ENCODE measurements at places on chromosomes 2 and 18. TPM values are rescaled to one million over a fixed set of nuclear protein-coding genes. Genes with fewer than 3 reads are reported as not detected.

DNA sequence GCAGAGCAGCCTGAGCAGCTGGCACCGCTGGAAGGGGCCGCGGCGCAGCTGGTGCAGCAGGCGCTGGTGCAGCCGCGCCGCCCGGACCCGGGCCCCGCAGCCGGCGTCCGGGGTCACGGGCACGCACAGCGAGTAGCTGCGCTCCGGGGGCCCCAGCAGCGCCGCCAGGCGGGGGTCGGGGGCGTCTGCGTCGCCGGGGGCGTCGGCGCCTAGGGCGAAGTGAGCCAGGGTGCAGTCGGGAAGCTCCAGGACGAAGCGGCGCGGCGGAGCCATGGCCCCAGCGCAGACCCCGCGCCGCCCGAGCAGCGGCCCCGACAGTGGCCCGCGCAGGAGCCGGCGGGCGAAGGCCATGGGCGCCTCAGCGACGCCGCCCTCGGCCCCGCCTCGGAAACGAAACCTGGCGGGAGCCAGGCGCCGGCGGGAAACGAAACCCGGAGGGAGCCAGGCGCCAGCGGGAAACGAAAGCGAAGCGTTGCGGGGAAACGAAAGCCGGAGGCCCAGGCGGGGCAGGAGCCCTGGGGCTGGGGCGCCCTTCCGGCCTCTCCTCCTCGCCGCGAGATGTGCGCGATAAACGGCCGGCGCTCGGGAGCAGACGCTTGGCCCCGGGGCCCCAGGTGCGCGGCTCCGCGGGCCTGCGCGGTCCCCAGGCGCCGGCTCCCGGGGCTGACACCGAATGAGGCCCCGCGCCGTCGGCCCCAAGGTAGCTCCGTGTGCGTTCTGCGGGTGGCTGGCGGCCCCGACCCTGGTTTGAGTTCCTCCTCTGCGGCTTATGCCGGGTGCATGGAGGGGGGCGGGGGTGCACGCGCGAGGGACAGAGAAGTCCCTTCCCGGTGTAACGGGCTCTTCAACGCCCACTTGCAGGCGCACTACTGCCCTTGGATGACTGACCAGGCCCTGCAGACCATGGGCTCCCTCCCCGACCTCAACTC is at the start of gene CMPK2:
Gene CMPK2 (minus strand): TSS at position 562 of the 929 bp plus-strand sequence. CDS start 211 bp downstream, at position 351.
- no peaks in the 10 kb centered on the region for H3K27me3 ChIP-seq
- peaks cover 9% of the 10 kb centered on the region for H3K36me3 ChIP-seq
- peak; percentile 71 for DNase-seq
- H3K27ac ChIP-seq: peak within 1 kb of the TSS; percentile 47
- peak within 1 kb of the TSS; percentile 78 for H3K4me3 ChIP-seq

DNA sequence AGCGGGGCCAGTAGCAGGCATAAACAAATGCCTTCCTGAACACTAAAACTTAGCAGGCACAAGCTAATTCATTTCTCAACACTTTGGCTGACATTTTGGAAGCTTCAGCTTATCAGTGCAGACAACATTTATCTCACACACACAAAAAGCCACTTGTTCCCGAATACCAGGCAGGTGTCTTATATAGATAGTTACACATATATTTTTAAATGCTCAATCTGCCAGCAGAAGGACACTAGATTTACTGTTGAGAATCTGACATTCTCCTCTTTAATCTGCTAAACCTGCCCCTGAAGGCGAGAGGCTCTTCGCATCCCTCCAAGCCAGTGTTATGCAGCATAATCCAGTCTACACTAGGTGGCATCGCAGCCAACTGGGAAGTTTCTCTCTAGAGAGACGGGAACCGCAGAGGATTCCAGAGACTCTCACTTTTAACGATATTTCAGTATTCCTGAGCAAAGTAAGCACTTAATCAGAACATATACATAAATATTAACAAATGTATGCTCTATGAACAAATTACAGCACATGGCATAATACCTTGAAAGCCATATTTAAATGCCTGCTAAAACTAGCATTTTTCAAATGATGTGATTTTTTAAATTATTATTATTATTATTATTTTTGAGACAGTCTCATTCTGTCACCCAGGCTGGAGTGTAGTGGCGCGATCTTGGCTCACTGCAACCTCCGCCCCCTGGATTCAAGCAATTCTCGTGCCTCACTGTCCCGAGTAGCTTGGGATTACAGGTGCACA is 90.2 kb upstream of the SCG2 start:
- peak; percentile 63 for DNase-seq
- peaks cover 9% of the 10 kb centered on the region for H3K36me3 ChIP-seq
- H3K4me1 ChIP-seq: peaks cover 38% of the 10 kb centered on the region
- H3K27ac ChIP-seq: no peak overlapping the region
- no peaks in the 10 kb centered on the region for H3K27me3 ChIP-seq

- peaks cover 17% of the 10 kb centered on the region for H3K4me1 ChIP-seq
- DNase-seq: peak; percentile 32
- H3K36me3 ChIP-seq: no peaks in the 10 kb centered on the region
- peaks cover 44% of the 10 kb centered on the region for H3K27me3 ChIP-seq
- no peak overlapping the region for H3K27ac ChIP-seq
- no peak overlapping the region for H3K4me3 ChIP-seq
These were observed 3.8 kb upstream of the ATP6V1C2 start for GRCh38 chr2:10717628-10718027.

- H3K27me3 ChIP-seq: no peaks in the 10 kb centered on the region
- H3K36me3 ChIP-seq: no peaks in the 10 kb centered on the region
- H3K4me1 ChIP-seq: peaks cover 8% of the 10 kb centered on the region
- no peak for DNase-seq
These were observed 225.8 kb downstream of the PTGR3 start for GRCh38 chr18:74982946-74983635.

DNA sequence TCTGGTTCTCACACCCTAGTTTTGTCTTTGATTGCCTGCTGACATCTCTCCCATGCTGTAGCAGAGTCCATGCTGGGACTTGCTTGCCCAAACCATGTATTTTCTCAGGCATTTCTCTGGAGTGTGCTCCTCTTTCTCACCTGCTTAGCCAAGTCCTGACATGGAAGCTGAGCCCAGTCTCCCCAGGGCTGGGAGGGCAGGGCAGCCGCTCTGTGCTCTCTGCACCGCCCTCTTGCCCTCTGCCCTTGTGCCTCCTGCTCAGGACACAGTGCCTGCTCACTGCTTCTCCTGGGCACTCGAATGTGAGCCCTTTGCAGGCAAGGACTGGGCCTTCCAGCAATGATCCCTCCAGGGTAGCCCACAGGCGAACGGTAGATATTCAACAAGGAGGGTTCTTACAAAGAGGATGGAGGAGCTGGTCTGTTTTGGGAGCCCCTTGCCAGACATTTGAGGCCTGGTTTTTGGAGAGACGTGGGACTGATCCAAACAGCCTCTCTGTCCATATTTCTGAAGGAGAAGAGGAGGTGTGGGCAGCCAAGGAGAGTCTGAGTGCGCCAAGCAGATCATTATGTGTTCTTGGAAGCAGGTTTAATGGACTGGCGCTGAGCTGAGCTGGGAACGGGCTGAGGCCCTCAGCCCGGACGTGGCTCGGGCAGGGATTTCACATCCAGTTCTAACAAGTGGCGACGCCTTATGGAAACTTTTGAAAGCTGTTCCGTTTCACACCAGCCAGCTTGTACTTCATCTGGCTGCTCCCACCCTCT is 4.0 kb downstream of the SLC14A2 start:
- H3K36me3 ChIP-seq: no peaks in the 10 kb centered on the region
- H3K27ac ChIP-seq: no peak overlapping the region
- H3K4me1 ChIP-seq: peaks cover 6% of the 10 kb centered on the region
- no peak overlapping the region for H3K4me3 ChIP-seq

GRCh38 chr2:75570948-75571729 is 10.4 kb upstream of the EVA1A start:
- no peak for DNase-seq
- H3K36me3 ChIP-seq: no peaks in the 10 kb centered on the region

DNA sequence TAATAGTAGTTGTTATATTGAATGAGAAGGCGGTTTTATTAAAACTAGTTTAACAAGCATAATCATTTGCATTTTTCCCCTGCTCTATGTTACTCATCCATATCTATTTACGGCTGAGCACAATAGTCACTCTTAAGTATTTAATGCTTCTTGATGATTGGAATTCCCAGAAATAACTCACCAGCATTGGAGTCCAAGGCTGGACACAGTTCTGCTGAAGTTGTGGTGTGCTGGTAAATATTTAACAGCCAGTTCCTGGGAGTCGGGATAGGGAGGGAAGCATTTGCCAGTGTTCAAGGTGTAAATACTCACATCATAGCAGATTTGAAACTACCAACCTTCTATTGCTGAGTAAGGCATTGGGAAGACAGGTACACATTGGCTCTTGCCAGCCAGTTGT is 315.1 kb downstream of the MTX2 start:
- peaks cover 58% of the 10 kb centered on the region for H3K4me1 ChIP-seq
- DNase-seq: peak; percentile 38
- H3K4me3 ChIP-seq: peak overlapping the region; percentile 62
- H3K27me3 ChIP-seq: no peaks in the 10 kb centered on the region

DNA sequence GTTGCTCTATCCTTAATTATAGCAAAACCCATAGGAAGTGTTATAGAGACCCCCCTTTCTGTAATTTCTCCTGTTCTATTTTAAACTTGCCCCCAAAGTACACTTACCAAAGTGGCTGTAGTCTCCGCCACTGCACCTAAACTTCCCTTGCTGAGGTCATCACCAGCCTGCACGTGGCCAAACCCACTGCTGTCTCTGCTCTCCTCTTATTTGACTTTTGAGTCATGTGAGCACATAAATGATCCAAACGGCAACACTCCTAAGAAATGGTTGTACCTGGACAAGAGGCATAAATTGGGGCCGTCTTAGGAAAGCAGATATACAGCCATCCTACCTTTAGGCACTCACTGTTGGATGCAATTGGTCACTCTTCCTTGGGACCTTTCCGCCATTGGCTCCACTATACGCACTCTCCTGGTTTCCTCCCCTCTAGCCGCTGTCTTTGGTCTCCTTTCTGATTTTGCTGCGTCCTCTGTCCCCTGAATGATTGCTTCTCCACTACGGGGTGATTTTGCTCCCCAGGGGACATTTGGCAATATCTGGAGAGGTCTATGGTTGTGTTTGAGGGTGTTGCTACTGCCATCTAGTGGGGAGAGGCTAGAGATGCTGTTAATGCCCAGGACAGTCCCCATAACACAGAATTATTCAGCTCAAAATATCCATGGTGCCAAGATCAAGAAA is 19.2 kb upstream of the IL36G start:
- no peak overlapping the region for H3K27ac ChIP-seq
- no peaks in the 10 kb centered on the region for H3K36me3 ChIP-seq
- H3K27me3 ChIP-seq: no peaks in the 10 kb centered on the region
- H3K4me3 ChIP-seq: no peak overlapping the region
- H3K4me1 ChIP-seq: no peaks in the 10 kb centered on the region

The AQP12B gene
- not detected for total RNA-seq

The SAP130 gene
- total RNA-seq: 25.1 TPM

GRCh38 chr18:5628512-5629255 is 84.9 kb upstream of the EPB41L3 start:
- H3K4me1 ChIP-seq: no peaks in the 10 kb centered on the region
- no peak for DNase-seq
- H3K36me3 ChIP-seq: no peaks in the 10 kb centered on the region
- H3K4me3 ChIP-seq: no peak overlapping the region

DNA sequence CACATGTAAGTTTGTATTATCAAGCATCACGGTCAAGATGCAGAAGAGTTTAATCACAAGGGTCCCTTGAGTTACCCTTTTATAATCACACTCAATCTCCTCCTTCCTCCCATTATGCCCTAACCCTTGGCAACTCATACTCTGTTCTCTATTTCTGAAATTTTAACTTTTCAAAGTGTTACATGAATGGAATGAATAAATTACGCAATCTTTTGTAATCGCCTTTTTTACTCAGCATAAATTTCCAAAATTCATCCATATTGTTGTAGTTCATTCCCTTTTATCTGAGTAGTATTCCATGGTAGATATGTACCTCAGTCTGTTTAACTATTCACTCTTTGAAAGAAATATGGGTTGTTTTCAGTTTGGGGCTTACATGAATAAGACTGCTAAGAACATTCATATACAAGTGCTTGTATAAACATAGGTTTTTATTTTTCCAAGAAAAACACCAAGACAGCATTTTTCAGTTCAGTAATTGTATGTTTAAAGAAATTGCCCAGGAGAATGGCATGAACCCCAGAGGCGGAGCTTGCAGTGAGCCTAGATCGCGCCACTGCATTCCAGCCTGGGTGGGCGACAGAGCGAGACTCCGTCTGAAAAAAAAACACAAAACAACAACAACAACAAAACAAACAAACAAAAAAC is 430.9 kb upstream of the KCNH7 start:
- no peaks in the 10 kb centered on the region for H3K27me3 ChIP-seq
- no peaks in the 10 kb centered on the region for H3K36me3 ChIP-seq
- H3K4me1 ChIP-seq: no peaks in the 10 kb centered on the region
- H3K4me3 ChIP-seq: no peak overlapping the region
- DNase-seq: no peak

- no peaks in the 10 kb centered on the region for H3K36me3 ChIP-seq
- no peak overlapping the region for H3K4me3 ChIP-seq
- H3K27ac ChIP-seq: no peak overlapping the region
- H3K27me3 ChIP-seq: peaks cover 84% of the 10 kb centered on the region
- no peaks in the 10 kb centered on the region for H3K4me1 ChIP-seq
These were observed 216.6 kb downstream of the SS18 start for GRCh38 chr18:25873833-25874232.
